Brain pericyte (primary cell): ENCODE measurements at places on chromosomes 1 and 21.

GRCh38 chr21:36710729-36711048 is 11.8 kb downstream of the SIM2 start:
- DNase-seq: no peak

- no peak for DNase-seq
Measured at GRCh38 chr1:1629430-1630190, 2.4 kb upstream of the MMP23B start.

DNA sequence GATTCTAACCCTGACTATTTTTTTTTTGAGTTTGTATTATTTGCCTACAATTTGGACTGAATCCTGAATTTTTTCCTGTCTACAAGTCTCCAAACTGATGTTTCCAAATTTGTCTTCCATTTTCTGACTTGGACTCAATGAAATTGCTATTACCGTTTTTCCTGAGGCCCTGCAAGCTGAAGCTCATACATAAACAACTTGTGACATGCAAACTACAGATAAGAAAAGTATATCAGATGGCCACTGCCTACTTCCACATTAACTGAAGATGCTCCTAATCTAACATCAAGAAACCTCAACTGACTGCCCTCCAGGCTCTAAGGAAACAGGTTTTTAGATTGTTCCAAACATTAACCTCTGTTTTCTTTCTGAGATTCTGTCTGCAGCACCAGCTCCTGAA is 51.1 kb upstream of the KLHDC7A start:
- DNase-seq: no peak

GRCh38 chr1:110850627-110851026 is 22.3 kb upstream of the CD53 start:
- no peak for DNase-seq

GRCh38 chr1:244709476-244710368 is 56.8 kb downstream of the DESI2 start:
- no peak for DNase-seq

GRCh38 chr21:38688068-38688467 is 117.7 kb upstream of the ETS2 start:
- no peak for DNase-seq

- no peak for DNase-seq
Measured at GRCh38 chr1:59364037-59364436, 67.1 kb downstream of the FGGY start.

DNA sequence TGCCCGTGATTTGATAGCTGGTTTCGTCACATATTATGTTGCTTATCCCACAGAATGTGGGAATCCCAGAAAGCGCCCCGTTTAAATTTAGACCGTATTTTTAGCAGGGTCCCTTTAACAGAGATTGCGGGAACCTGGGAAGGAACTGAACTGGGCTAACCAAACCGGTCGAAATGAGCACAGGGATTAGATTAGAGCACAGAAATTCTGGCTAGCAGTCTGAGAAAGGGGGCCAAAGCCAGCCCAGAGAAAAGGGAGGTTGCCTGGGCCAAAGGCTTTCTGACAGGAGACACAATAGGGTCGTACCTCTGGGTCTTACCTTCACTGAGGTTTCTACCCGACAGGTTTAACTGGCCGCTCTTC is 327 bp downstream of the LRRC40 start:
- DNase-seq: no peak

DNA sequence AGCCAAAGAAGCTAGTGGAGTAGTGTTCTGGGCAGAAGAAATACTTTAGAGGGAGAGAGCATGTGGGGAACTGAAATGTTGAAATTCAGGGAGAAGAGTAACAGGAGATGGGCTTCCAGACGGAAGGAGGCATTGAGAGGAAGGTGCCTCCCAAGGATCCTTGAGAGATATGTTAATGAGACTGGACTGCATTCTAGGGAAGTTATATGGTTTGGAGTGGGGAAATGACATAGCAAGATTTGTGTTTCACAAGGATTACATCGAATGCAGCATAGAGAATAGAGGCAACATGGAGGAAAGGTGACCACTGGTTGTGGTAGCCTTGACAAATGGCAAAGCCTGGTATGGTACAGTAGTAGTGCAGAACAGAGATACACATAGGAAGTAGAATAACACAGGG is 160.5 kb upstream of the HMCN1 start:
- no peak for DNase-seq

DNA sequence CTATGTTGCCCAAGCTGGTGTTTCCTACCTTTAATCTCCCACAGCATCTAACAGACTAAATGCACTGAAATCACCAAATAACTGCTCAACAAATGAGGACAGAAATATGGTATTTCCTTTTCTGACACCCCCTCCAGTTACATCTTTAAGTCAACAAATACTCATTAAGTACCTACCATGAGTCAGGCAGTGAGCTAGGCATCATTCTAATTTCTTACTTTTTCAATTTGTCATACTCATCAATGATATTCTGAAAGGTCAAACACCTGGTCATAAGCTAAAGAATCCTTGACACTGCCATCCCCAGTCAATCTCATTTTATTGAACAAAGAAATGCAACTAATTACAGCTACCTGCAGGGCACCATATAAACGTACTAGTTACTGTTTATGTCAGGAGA is 36.6 kb downstream of the LUZP1 start:
- no peak for DNase-seq

GRCh38 chr1:185727726-185728125 is 6.5 kb upstream of the HMCN1 start:
- DNase-seq: no peak

- no peak for DNase-seq
Measured at GRCh38 chr1:33250724-33251123, 5.6 kb upstream of the ZNF362 start.

GRCh38 chr1:154483941-154484803 is 17.8 kb upstream of the TDRD10 start:
- DNase-seq: no peak

DNA sequence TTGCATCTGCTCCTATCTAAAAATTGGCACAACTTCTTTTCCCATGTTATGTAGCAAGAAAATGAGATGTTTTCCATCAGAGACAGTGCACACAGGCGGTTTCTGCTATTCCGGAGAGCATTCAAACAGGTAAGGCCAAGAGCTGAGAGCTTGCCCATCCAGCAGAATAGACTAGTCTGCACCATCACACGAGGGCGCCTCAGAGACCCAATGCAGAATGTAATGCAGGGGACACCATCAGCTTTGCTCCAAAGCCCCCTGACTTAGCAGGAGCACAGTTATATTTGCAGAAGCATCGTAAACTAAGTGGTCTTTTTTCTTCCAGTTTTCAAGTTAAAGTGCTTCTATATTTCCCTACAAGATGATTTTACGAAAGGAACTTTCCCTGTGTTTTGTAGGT is 4.7 kb downstream of the IL24 start:
- no peak for DNase-seq

DNA sequence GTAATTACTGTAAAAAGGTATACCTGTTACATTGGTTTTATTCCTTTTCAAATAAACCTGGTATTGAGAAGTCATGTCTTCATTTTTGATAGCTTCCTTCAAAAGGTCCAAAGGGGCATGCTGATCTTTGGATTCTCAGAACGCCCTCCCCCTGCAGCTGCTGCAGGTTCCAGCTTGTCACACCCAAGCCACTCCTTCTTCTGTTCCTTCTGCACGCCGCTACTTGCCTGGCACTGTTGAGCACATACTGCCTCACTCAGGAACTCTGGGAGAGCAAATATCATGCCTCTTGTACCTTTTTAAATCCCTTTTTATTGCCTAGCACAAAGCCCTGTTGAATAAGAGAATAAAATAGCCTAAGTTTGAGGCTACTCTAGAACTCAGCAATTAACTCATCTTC is 136.9 kb downstream of the BARHL2 start:
- no peak for DNase-seq

GRCh38 chr1:12245116-12245515 is 15.3 kb downstream of the VPS13D start:
- no peak for DNase-seq

DNA sequence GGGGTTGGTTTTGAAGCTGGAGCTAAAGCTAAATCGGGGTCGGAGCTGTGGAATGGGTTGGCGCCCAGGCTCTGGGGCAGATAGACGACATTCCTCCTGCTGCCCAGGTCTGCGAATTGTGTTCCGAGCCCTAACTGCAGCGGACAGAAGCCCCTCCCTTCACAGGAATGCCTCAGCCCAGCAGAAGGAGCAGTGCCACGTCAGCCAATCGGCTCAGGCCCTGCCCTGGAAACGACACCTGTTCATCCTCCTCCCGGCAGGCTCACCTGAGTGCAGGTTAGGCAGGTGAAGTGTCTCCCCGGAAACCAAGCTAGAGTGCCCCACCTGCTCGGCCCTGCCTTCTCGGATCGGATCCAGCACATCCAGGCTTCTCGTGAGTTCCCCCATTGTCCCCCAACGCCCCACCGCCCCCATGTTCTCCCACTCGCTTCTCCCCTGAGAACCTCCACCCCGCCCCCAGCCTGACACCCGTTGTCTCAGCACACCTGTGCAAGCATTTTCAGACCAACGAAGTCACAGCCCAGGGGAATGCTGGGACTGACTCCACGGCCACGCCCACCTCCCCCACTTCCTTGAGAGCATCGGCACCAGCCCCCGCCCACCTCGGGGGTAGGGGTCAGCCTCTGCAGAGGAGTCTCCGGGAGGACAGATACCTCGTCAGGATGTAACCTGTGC is 775 bp downstream of the TMEM125 start:
- no peak for DNase-seq

- no peak for DNase-seq
Measured at GRCh38 chr1:115642168-115643072, 650 bp downstream of the VANGL1 start.
